ENCODE measurements at places on chromosomes 13 and 19.

DNA sequence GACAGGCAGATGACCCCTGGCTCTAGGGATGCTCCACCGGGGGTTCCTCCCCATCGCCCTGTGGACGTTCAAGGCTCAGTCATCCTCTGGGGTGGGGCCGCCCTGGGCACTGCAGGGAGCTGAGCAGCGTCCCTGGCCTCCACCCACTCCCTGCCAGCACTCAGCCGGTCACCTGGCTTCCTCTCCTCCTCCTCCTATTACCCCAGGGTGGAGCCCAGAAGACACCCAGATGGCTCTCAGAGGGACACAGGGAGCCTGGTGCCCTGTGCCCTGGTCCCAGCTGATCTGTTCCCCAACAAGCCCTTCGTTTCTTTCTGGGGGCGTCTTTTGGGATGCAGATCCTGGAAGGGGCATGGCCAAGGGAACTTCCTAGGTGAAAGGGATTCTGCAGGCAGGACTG is 3.7 kb upstream of the MKNK2 start:
- no peak for DNase-seq

- peak; percentile 81 for DNase-seq
Measured at GRCh38 chr13:66994097-66994496, 236.0 kb downstream of the PCDH9 start.

GRCh38 chr13:30172593-30173302 is 134.6 kb downstream of the KATNAL1 start:
- no peak for DNase-seq

- peak; percentile 87 for DNase-seq
Measured at GRCh38 chr19:48634424-48635262, 2.5 kb downstream of the DBP start.

- DNase-seq, result no peak
Measured at GRCh38 chr13:28574617-28575142, 79.8 kb upstream of the FLT1 start.

GRCh38 chr13:95547531-95548167 is 4.9 kb upstream of the CLDN10 start:
- DNase-seq, result no peak

DNA sequence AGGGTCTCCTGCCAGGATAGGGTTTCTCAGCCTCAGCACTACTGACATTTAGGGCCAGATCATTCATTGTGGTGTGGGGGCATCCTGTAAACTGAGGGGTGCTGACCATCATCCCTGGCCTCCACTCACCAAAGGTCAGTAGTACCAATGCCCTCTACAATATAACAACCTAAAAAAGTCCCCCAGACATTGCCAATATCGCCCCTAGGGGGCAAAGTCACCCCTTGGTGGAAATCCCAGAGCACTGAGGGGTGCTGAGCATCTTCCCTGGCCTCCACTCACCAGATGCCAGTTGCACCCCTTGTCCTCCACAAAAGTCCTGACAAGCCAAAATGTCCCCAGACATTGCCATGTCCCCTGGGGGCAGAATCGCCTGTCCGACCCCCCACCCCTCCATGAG is 21.6 kb downstream of the CPAMD8 start:
- no peak for DNase-seq

DNA sequence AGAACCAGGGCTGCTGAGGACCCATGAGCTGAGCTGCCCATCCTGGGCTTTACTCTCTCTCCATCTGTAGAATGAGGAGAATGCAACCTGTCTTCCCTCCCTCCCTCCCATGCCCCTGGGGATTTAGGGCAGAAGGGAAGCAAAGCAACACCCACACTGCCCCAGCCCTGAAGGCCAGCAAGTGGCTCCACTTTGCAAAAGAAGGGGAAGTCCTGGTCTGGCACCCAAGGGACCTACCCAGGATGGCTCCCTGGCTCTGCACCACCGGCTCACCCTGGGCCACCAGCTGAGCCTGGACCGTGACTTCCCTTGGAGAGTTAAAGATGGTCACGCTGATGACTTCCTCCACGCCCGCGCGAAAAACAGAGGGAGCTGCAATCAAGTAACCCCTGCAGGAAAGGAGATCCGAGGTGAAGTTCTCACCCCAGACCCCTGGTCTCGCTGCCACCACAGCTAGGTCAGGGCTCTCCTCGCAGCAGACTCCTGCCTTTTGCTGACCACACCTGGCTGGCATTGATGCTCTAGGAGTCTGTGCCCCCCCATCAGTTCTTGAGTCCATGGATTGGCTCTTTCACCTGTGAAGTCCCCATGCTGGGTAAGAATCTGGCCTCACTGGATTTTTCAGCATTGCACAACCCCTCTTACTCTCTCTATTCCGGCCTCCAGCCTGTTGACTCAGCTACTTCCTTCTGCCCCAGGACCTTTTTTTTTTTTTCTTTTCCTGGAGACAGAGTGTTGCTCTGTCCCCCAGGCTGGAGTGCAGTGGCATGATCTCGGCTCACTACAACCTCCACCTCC is 4.6 kb downstream of the CPAMD8 start:
- no peak for DNase-seq

DNA sequence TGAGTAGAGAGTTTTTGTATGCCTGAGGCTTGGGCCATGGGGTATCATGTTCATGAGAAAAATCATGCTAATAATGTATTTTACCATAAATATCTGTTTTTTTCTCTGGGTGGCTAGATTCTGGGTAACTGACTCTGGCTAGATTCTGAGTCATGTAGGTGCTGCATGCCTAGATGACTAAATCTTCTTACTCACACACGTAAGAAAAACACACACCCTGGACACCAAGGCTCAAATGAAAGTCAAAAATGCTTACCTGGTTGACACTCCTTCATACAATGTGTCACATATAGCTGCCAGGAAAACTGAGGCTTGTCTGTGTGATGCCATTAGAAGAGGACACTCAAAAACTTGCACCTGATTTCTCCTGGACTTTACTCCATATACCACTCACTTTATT is 597.4 kb upstream of the SLITRK1 start:
- DNase-seq, result no peak

GRCh38 chr13:36883824-36884223 is 36.2 kb downstream of the SMAD9 start:
- no peak for DNase-seq

DNA sequence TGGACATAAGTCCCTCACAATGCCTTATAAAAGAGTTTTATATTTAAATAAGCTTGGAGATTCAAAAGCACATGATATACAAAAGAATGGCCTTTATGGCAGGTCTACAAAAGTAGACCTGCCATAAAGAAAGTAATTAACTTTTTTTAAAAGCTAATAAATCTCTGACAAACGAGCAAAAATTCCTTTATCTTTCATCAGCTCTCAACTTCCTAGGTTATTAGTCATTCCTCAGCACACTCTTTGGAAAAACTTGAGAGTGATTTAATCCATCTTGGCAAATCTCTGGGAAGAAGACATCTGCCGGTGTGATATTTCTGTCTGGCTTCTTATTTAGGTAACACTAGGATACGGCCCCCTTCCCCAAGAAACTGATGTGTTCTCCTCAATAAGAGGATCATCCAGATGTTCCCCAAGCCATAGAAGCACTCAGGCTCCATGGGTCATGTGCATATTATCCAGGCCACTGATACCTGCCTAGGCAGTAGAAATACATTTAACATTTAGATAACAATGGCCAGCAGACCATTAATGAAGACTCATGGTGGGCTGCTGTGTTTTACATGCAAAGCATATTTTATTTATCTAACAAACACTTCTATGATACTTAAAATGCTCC is 372.7 kb downstream of the LIG4 start:
- no peak for DNase-seq

GRCh38 chr13:66068683-66069082 is 1161.5 kb downstream of the PCDH9 start:
- no peak for DNase-seq
